Colonic mucosa (tissue), 4 donors: ENCODE measurements at places on chromosomes 7 and 10.

GRCh38 chr7:22427104-22427503 is 70.2 kb upstream of the RAPGEF5 start:
- DNase-seq, result no peak

DNA sequence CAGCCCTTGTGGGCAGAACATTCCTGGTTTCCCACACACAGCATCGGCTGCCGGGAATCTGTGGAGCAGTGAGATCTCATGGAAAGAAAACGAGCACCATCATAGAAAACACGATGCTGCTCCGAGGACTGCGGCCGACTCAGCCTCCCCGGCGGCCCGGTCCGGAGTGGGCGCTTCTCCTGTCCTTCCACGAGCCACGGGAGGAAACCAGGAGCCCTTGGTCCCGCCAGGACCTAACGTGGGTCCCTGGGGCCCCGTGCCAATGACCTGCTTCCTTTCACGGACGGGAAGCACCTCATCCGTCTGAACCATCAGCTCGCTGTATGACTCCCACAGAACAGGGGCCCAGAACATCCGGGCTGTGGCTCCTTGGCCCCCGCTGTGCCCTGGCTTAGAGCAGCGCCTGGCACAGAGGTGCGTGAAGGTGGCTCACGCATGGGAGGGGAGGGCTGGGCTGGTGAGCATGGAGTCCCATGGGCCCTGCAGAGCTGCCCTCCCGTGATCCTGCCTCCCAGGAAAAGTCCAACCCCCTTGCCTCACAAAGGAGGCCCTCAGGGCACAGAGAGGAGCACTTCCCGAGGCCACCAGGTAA is 280.5 kb downstream of the MAD1L1 start:
- DNase-seq, result no peak

GRCh38 chr7:47271749-47272148 is 310.2 kb downstream of the TNS3 start:
- no peak for DNase-seq

DNA sequence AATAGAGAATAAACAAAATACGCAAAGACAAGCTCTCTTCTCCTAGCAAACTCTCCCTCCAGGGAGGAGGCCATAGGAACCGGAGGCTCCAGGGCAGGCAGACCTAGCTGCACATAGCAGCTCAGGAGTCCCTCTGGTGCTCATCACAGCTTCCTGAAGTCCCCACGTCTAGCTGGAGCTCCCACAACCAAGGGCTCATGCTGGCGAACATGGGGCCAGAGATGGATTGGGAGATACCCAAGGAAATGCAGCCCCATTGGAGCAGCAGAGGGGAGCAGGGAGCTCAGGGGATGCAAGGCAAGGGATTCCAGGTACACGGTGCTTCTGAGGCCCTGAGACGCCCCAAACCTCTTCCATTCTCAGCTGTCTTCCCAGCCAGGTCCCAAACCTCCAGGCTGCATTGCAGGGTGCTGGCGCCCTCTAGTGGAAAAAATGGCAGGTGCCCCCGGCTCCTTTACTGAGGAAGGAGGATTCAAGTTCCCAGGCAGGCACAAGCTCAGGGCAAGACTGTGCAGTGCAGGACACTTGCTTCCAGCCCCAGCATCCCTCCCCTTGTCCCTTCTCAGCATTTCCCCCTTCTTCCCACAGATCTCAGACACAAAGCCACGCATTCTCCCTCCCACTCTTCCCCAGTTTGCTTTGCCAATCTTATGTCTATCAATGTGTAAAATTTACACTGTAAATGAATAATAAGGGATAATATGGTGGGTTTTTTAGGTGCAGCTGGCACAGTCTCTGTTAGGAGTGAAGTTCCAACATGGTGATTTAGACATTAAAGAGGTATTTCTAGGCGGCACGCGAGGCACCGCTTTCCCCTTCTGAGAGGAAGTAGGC is 46.2 kb downstream of the GPAM start:
- DNase-seq, result peak; percentile 77

- DNase-seq, result no peak
Measured at GRCh38 chr7:112001091-112001826, 204.9 kb downstream of the DOCK4 start.

DNA sequence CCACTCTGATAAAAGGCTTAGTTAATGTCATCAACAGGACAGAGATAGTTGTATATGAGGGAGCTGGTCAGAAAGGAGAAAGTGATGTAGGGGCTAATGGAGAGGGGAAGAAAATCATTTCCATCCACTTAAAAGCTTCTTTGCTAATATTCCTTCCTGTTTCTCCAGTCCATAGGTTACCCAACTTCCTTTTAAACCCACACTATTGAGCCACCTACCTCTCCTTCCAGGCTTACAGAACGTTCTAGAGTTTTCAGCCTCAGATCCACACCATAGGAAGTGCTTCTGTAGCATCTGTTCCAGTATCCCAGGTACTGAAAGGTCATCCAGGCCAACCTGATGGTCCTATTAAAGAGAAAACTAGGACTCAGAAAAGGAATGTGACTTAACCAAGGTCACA is 28.2 kb downstream of the STRIP2 start:
- no peak for DNase-seq

DNA sequence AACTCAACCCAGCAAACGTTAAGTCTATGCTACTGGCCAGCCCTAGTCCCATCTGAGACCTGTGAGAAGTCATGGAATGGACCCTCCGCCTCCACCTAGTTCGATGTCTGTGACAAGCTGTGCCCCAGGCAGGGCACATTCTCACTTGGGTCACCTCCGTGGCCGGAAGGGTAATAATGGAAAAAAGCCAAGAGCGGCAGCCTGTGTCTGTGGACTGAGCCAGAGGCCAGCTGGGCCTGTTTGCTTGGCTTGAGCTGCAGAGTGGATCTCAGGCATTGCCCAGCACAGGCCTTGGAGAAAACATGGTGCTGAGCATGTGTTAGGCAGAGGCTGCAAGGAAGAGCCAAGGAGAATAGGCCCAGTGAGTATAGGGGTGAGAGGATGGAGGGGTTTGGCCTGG is 97.8 kb downstream of the GALNT17 start:
- no peak for DNase-seq

DNA sequence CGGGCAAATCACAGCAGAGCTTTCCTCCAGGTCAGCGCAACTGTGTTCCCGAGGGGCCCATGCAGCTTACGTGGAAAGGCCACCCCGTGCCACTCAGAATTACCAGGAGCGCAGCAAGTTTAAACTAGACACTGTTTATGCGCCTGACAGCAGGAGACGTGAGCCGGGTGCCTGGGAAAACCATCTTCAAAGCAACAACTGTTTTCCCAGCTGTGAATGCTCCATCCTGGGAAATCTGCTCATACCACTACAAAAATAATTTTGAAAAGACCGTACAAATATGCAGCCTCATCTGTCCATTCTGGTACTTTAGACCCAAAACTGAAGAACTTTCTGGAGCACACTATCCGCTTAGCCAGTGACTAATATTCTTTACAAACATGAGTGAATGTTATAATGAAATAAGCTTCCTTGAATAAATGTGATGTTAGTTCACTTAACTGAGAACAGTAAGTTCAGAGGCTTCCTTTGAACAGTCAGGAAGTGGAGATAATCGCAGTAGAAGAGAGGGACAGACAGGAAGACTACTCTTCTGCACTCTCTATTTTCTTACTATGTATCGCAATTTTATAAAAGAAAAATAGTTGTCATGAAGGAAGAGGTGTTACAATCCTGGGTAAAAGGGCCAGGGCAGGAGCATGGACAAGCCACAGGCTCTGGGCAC is 16.7 kb downstream of the GPER1 start:
- DNase-seq, result no peak

- DNase-seq, result no peak
Measured at GRCh38 chr7:125184801-125185200, 255.2 kb upstream of the POT1 start.

GRCh38 chr10:128908499-128908898 is 558.5 kb upstream of the MGMT start:
- no peak for DNase-seq

DNA sequence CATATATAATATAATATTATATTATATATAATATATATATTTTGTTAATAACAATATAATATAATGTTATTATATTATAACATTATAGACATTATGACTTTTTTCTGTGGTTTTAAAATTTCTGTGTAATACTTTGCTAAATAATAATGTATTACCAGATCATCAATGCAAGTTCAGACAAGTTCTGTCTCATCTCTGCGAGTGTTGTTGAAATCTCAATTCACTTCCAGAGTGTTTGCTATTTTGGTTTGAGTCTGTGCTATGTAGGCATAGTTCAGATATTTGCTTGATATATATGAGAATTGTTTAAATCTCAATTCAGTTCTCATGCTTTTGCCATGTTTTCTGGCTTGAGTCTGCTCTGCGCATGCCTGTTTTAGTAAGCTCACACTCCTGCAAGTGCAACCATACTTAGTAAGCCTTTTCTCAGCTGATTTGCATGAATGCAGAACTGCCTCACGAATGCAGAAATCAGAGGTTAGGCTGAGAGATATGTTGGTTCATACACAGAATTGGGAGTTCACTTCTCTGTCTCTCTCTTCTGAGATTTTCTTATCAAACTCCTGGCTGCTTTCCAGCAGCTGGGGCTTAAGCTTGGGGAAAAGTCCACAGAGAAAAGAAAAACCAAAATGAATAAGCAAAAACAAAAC is 830.2 kb upstream of the SORCS1 start:
- no peak for DNase-seq

- DNase-seq, result no peak
Measured at GRCh38 chr10:15540727-15541126, 169.6 kb upstream of the FAM171A1 start.

DNA sequence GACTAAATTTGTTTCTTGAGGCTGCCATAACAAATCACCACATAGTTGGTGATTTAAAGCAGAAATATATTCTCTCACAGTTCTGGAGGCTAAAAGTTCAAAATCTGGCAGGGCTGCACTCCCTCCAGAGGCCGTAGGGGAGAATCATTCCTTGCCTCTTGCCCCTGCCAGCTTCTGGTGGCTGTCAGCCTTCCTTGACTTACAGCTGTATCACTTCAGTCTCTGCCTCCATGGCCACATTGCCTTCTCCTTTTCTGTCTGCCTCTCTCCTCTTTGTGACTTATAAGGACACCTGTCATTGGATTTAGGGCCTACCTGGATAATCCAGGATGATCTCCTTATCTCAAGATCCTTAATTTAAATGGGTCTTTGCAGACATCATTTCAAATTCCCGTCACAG is 5.8 kb upstream of the LRRC4 start:
- no peak for DNase-seq

DNA sequence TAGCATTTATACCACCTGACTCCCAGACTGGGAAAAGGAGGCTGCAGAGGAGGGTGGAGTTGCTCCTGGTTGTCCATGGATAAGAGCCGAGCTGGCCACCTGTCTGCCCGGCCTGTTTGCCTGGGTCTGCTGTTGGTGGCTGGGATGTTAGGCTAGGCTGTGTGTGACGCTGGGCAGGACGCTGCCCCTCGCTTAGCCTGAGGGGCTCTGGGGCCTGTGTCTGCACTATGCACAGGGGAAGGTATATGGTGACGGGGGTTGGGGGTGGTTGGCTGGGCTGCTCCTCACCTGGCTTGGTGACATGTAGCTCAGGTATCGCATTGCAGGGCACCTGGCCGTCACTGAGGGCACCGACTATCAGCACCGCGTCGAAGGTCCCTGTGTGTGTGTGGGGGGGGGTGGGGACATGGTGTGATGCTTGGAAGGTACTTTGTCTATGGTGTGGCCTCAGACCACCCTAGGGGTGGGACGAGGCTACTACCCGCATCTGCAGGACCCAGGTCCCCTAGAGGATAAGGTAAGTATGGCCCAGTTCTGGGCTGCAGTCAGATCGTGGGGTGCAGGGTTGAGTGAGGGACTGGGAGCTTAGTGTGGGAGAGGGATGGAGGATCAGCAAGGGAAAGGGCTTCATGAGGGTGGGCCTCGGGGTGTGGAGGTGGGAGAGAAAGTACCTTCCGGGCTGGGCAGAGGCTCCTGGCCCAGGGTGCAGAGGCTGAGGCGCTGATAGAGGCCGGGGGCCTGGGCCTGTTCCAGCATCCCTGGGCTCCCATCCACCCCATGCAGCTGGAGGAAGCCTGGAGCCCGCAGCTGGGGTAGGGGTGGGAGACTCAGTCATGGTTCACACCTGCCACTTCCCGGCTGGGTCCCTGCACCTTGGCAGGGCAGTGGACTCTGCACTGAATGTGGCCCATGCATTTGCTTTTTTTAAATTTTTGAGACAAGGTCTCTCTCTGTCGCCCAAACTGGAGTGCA is 2.3 kb downstream of the METTL27 start:
- no peak for DNase-seq

DNA sequence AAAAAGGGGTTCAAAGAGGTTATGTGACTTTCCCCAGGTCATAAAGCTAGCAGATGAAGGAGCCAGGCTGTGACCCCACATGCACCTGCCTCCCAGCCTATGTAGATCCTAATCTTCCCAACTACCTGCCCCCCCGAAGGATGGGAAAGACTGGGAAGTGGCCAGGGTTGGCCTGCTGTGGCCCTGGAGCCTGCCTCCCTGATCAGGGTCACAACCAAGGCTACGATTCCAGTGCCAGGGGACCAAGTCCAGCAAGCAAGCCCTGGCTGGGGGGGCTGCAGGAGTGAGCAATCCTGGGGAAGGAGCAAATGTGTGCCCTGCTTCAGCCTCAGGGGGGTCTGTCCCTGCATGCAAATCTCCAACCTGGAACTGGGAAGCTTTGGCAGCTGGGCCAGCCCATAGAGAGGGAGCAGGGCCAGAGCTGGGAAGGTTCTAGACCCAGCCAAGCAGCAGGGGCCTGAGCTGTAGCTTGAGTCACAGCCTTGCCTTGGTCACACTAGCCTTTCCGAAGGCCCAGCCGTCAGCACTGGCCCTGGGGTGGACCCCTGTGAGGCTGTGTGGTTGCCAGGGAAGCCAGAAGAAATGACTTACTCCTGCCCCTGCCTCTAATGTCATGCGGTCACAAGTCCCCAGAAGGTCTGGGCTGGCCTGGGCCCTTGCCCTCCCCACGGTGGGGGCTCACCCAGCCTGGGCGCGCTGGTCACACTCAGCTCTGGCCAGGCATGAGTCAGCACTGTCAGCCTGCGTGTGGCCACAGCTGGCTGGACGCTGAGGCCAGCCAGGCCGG is 96.4 kb upstream of the ZMIZ1 start:
- peak; percentile 52 for DNase-seq

DNA sequence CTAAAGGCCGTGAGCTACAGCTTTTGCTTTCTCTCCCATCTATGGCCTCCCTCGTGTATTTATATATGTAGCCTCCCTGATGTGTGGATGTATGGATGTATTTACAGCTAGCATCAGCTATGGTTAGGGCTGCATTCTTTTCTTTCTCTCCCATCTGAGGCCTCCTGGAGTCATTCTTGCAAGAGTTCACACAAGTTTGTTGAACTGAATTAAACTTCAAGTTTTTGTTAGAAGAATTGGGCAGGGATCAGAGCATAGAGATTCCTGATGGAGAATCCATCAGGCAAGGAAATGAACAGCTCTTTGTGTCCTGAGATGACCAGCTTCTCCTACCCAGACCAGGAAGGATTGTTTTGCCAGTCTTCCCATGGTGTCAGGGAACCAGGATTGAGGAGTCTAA is 60.3 kb downstream of the AHCYL2 start:
- no peak for DNase-seq

DNA sequence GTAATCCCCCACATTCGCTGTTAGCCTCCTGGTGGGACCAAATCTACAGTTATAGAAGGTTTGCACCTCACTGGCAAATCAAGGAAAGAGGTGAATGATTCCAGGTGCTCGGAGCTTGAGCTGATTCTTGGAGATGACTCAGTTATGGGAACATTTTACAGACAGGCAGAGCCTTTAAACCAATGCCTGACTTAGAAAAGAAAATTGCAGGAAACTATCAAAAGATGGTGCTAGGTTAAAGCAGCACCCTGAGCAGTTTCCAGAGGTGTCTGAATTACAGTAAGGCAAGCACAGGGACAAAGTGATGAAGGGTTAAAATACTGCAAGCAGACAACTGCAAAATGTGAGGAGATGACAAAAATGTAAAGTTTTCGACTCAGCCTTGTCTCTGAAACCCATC is 2.9 kb downstream of the LRRTM3 start:
- DNase-seq, result no peak

GRCh38 chr10:78411716-78412115 is 378.1 kb downstream of the RPS24 start:
- no peak for DNase-seq
